Stimulated activated CD8-positive, alpha-beta memory T cell treated with anti-CD3 and anti-CD28 coated beads, Interleukin-4, amount 100 ng/mL, for 1 hour (primary cell): ENCODE measurements at places on chromosomes 7 and 10.

GRCh38 chr7:139231513-139232376 lies 708 bp downstream of the UBN2 start:
- DNase-seq = no peak

DNA sequence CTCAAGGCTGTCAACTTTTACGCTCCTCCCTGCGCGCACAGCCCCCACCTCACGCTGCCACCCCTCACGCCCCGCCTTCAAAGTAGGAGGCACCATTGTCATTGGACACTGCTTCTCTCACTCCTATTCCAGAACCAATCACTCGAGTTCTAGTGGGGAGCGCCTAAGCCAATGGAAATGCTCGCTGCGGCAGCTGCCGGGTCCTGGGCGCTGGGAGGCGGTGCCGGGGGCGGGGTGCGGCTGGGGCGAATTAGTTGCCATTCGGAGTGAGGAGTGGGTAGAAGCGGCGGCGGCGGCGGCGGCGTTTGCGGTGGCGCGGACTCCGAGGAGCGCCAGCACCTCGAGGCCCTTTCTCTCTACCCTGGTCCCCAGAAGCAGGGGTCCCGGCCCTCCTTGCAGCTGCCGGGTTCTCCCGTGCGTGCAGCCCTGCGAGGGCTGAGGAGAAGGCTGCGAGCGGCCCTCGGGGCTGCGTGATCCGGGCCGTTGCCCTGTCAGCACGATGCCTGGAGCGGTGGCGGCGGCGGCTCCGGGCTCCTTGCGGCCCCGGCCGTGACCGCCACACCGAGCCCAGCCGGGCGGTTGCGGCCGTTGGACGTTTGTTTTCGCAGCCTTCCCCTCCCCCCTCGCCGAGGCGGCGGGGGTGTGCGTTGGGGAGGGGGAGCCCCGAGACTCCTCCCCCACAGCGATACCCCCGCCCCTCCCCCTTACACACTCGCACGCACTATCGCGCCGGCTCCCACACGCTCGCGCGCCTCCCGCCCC lies at the start of gene GLCCI1:
TSS of gene GLCCI1 (plus strand) at position 253 of the 762 bp plus-strand sequence. CDS start 555 bp downstream, outside the sequence.
- DNase-seq = peak; percentile 91

- DNase-seq = no peak
Observed at GRCh38 chr10:23694446-23694920, 255.6 kb downstream of the OTUD1 start.

- DNase-seq = no peak
Observed at GRCh38 chr7:28726555-28726954, 231.6 kb downstream of the TRIL start.

GRCh38 chr10:49647985-49648795 lies 31.3 kb upstream of the C10orf53 start:
- no peak for DNase-seq

GRCh38 chr10:93565446-93565845 lies 1.0 kb upstream of the FFAR4 start:
- DNase-seq = no peak

DNA sequence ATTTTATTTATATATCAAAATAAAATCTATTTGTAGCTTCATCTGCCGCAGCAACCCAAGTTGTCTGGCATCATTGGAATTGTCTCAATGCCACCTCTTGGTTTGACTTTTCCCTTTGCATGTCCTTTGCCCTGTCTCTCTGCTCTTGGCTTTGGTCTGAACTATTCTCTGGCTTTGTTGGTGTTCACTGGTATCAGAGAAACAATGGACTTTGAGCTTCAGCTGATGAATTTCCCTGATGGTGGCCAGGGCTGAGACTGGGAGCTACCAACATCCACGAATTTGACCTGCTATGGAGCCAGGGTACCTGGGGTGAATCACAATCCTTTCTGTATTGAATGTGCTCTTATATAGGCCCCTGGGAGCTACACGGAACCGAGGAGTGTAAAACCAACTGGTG lies 311.7 kb upstream of the KIAA1217 start:
- DNase-seq = no peak
